Mesenteric fat pad (tissue), 1 donor: ENCODE measurements at places on chromosomes 12 and 14. TPM values are rescaled to one million over a fixed set of nuclear protein-coding genes. Genes with fewer than 3 reads are reported as not detected.

TAS2R14 gene
- total RNA-seq, result 2.4 TPM

MYO1H gene
- total RNA-seq, result 0.10 TPM

CTSG gene
- 6.3 TPM for total RNA-seq

PTPRB gene
- total RNA-seq, result 64.7 TPM
